Activated naive CD4-positive, alpha-beta T cell treated with anti-CD3 and anti-CD28 coated beads for 36 hours (primary cell): ENCODE measurements at places on chromosomes 6 and 20.

- no peak for DNase-seq
Measured at GRCh38 chr20:18666803-18667415, 79.1 kb downstream of the DTD1 start.

GRCh38 chr6:161107779-161108730 lies 116.5 kb downstream of the MAP3K4 start:
- DNase-seq, result no peak

DNA sequence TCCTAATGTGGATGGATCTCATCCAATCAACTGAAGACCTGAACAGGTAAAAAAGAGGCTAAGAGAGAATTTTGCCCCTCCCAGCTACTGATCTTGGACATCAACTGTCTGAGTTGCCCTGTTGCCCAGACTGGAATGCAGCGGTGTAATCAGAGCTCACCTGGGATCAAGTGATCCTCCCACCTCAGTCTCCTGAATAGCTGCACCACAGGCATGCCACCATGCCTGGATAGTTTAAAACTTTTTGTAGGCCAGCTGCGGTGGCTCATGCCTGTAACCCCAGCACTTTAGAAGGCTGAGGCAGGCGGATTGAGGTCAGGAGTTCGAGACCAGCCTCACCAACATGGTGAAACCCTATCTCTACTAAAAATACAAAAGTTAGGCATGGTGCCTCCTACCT lies 34.9 kb upstream of the GCNT2 start:
- no peak for DNase-seq

- no peak for DNase-seq
Measured at GRCh38 chr6:139711804-139712585, 337.5 kb upstream of the CITED2 start.

DNA sequence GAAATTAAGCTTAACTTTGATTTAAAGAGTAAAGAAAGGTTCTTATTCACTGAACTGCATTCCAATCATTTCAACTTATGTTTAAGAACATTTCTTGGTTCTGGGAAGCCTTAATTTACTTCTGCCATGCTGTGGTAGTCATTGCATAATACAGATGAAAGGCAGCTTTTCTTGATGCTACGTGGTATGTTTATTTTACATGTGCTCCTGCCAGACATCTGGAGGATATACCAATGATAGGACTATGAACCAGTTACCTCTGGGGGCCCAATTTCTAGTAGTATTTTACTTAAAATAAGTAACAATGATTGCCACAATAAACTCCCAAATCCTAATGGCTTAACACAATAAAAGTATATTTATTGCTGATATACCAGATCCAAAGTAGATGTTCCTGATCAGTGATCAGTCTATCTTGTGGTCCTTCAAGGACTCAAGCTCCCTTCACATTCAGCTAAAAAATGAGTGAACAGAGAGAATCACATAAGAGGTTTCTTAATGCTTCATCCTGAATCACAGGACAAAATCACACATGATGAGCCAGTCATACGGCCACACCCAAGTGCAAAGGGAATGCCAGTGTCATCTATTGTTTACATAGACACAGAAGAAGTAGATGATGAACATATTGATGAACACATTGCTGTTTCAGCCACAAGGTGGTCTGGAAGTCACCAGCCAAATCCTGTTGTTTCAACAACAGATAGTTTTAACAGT lies 56.5 kb upstream of the CCN2 start:
- no peak for DNase-seq

DNA sequence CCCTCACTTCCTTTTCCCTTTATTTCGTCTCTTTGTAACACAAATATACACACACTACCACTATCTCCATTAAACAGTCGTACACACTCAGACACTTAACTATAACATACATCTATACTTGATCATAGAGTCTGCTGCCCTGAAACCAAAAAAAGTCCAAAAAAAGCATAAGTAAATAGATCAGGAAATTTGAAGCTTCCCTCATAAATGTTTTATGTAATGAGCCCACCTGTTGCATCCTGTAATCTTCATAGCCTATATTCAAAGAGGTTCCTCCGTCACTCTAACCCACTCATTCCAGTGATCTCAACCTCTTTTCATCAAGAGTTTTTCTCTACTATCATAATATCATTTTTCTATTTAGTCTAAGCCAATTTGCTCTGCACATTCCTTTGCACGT lies 6.9 kb upstream of the OR12D2 start:
- no peak for DNase-seq

- peak; percentile 52 for DNase-seq
Measured at GRCh38 chr6:44667668-44668390, 280.3 kb downstream of the CDC5L start.

DNA sequence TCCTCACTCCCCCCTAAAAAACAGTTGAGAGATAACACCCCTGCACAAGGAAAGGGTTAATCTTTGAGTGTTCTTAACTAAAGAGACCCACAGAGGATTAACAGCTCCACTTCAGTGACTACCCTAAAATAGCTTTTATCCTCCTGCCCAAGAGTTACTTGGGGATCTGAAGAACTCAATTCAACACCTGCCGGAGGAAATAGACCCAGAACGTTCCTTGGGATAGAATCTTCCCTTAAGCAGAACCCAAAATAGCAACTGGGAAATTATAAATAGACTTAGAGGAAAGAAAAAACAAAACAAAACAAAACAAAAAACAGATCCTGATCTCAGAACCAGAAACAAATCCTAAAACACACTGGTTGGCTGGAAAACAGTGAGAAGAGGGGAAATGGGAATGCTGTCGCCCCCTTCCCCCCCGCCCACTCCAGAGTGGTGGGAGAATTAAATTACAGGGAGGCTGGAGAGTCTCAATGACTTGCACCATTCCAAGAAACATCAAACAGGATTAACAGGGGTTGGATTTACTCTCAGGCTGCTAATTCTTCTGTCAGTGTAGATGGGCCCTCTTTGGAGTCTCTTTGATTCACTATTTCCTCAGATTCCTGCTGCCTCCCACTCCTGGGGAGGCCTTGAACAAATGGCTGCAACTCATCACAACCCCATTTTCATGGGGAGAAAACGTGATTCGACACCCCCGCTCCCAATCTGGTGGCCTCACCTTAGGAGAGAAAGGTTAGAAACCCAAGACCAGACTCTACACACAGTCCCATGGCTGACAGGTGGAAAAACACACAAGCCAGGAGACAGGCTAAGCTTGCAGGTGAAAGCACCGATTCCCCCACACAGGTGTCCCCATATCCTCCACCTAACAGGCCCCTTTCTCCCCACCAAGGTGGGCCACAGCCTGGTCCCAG lies 1.4 kb downstream of the PLAGL2 start:
- no peak for DNase-seq

- no peak for DNase-seq
Measured at GRCh38 chr6:3336066-3336786, 77.5 kb downstream of the PSMG4 start.

- no peak for DNase-seq
Measured at GRCh38 chr6:166772518-166772917, 145.5 kb upstream of the RPS6KA2 start.

DNA sequence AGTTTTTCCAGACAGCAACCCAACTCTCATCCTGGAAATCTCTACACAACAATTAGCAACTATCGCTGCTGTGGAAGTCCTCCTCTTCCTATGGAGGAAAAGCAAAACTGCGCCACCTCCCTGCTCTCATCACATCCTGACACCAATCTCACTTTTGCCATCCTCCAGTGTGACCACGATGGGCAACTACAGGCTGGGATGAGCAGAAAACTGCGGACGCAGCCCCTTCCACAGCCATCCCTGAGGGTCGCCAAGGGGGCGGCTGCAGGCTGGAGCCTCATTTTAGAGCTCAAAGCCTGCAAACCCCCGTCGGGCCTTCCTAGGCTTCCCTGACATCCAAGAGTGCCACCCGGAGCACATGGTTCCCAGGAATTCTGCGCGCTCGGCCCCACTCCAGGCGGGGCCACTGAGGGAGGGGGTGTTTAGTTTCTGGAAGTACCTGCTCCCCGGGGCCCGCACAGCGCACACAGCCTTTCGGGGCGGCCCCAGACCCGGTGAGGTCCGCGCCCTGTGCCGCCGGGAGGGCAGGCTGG lies 1.2 kb downstream of the TCFL5 start:
- no peak for DNase-seq

GRCh38 chr20:5557123-5557522 lies 193.1 kb upstream of the SHLD1 start:
- DNase-seq, result peak; percentile 80

- peak; percentile 38 for DNase-seq
Measured at GRCh38 chr20:3777716-3778629, 3.3 kb downstream of the SPEF1 start.

DNA sequence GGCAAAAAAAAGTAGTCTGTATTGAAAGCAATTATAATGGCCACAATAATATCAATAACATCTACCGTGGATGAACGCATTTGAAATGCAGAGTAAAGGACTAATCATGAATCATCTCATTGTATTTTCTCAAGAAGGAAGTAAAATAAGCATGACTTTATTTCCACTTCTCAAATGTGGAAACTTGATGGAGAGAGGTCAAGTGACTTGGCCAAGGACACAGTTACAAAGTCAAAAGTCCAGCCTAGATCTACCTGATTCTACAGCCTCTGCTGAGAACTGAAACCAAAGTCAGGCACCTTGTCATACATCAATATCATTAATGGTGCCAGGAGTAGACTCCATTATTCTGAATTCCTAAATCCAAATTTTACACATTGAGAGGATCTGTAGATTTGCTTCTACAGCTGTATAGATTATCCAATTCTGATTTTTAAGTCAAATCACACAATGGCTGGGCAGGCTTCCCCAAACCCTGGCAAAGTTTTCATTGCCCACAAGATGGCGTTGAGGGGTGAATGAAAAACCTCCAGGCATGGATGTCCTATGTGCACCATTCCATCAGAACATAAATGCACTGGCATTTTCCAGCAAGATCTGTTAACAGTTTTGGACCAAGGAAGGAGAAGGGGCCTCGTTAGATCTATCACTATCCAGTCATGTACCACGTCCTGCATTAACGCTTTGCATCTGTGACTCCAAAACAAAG lies 423.1 kb downstream of the MAFB start:
- no peak for DNase-seq

DNA sequence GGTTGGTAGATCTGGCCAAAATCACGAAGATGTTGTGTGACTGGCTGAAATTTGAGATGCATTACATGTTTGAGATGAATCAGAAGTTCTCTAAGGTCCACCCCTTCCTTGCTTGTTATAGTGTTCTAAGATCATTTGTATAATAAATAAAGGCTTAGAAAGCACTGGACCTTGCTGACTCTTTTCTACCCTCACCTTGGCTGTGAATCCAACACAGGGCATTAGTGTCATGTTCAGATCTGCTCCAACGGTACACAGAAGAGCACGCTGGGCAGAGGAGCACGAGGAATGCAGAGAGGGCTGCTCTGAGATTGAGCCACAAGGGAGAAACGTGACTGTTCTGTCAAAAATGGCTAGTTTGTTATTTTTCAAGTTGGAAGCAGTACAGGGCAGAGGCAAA lies 169.5 kb upstream of the HDAC2 start:
- DNase-seq, result no peak

- DNase-seq, result no peak
Measured at GRCh38 chr20:25546048-25546447, 39.3 kb downstream of the NINL start.

GRCh38 chr6:38088829-38089228 lies 269.3 kb downstream of the ZFAND3 start:
- DNase-seq, result no peak

- no peak for DNase-seq
Measured at GRCh38 chr6:153108315-153108714, 22.8 kb downstream of the RGS17 start.

GRCh38 chr6:42239736-42240375 lies 22.2 kb upstream of the MRPS10 start:
- no peak for DNase-seq

DNA sequence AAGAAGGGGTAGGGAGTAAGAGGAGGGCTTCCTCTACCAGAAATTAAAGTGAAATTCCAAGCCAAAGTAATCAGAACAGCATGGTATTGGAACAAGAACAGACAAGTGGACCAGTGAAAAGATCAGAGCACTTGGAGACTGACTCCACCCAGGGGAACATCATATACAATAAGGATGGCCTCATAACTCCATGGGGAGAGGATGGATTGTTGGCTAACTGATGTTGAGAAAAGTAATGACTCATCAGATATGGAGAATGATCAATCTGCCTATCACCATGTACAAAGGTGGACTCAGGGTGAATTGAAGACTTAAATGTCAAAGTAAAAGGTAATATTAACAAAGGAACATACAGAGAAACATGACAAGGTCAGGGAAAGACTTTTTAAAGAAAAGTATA lies 12.8 kb downstream of the SLC22A3 start:
- DNase-seq, result no peak

DNA sequence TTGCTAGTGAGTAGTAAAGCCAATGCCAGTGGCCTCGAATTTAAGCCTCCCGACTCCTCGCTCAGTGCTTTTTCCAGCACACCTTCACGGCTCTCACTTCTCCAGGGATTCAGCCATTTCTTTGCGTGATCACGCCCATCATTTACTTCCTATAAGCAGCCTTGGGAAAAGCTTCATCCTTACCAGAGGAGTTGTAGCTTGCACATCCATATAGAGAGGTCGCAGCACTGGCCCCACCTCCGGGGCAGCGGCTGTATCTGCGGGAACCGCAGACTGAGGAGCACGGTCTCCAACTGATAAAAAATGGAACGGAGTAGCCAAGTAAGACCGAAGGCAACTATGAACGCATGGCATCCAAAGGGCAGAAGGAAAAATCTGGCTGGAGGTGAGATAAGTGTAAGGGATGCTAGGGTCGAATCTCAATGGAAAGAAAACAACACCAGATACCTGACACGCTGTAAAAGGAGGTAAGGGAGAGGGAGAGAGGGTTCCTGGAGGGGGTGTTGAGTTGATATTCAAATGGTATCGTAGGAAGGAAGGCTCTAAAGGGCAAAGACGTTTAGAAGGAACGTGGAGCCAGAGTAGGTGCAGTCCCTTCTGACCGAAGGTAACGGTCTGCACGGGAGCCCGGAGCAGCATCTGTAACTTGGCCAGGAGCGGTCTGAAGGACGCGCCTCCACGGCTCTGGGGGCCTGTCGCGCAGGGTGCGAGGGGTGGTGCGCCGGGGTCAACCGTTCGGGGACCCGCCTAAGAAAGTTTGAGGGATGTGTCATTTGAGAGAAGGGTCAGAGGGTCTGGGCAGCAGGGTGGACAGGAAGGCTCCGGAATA lies 640 bp downstream of the NFS1 start:
- DNase-seq, result no peak

- DNase-seq, result no peak
Measured at GRCh38 chr6:137248702-137249101, 29.5 kb upstream of the IFNGR1 start.

DNA sequence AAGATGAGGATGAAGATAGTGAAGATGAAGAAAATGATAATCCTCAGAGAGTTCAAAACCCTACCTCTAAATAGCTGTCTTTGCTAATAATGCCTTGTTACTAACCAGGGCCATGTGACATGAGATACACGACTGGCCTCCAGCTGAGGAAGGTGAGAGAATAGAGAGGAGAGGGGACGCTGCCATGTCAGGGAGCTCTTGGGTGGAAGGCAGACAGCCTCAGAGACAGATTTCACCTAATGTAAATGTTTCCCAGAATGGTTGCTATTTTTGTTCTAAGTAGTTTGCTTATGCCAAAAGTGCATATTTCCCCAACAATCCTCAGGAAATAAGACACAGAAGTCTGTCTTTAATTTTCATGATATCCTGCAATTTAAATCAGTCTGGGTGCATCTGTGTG lies 138.4 kb downstream of the ELOVL4 start:
- no peak for DNase-seq

GRCh38 chr6:23368557-23368956 lies 757.5 kb upstream of the NRSN1 start:
- DNase-seq, result no peak

- DNase-seq, result no peak
Measured at GRCh38 chr6:15755526-15755925, 92.7 kb upstream of the DTNBP1 start.
